ENCODE measurements at places on chromosomes 3 and 15. TPM values are rescaled to one million over a fixed set of nuclear protein-coding genes. Genes with fewer than 3 reads are reported as not detected.

DNA sequence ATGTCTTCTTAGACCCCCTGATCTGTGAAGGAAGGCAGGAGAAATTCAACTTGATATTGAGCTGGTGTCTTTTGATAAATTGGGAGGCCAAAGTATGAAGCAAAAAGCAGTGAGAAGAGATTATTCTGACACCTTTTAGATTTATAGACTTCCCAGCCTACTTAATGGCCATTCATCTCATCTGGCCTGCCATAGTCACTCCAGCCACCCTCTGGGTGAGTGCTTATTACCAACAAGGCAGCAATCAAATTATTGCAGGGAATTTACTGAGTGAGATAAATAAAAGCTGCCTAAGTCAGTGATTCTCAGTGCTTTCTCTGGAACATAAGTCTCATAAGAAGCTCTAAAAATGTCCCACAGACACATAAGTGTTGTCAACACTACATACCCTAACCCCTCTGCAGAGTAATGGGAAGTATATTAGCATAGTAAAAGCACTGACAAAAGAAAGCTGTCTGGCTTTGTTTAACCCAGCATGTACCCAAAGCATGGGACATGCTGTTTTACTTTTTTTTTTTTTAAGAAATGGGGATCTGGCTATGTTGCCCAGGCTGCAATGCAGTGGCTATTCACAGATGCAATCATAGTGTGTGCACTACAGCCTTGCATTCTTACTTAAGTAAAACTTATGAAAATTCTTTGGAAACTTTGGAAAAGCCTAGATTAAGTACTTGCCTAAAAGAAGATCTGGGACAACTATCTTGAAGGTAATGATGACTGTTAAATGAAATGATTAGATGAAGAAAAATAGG is 725.3 kb downstream of the TUSC7 start:
- H3K27me3 ChIP-seq = no peaks in the 10 kb centered on the region
- DNase-seq = no peak
- no peaks in the 10 kb centered on the region for H3K36me3 ChIP-seq

DNA sequence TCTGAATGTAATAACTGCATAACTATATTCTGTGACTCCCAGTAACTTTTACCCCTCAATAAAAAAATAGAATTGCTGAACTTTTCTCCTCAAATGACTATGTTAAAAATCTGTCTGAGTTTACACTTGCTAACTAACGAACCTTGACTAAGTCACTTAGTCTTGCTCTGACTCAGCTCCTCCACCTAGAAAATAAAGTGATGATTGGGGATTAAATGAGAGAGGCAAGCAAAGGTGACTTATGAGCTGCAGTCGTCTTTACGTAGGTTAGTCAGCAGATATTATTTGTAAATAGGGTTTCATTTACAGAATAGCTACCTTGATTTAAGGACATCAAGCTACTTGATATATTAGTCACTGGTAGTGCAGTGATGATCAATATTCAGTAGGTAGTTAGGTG is 476.9 kb downstream of the MECOM start:
- no peak overlapping the region for H3K4me3 ChIP-seq
- no peak overlapping the region for H3K27ac ChIP-seq
- H3K36me3 ChIP-seq = no peaks in the 10 kb centered on the region
- DNase-seq = no peak
- peaks cover 5% of the 10 kb centered on the region for H3K27me3 ChIP-seq

DNA sequence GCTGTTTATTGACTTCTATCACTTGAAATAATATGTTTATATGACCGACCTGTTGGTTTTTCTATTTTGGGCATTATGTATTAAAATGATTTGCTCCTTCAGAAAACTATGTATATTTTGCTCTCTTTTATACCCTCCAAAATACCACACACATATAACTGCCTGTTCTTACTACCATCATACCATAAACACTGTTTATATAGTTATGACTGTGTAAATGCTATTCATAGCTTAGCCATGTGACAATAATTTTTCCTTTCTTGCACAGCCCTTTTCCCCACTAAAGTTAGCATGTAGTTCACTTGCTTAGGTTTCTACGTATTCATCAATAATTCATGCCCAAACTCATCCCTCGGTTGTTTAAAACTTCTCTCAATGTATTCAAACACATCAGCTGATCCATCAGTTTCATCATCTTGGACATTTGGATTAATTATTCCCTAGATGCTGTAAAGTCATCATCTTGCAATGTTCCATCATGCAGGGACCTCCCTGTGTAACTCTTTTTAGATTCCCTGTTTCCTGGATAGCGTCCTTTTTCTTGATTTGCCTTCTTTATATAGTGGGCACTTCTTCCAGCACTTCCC is 8.2 kb upstream of the RYK start:
- H3K27me3 ChIP-seq = no peaks in the 10 kb centered on the region
- H3K4me1 ChIP-seq = 0 out of 2 replicates have a peak, but pooled peaks cover 5% of the 10 kb centered on the region
- H3K27ac ChIP-seq = no peak overlapping the region
- H3K36me3 ChIP-seq = no peaks in the 10 kb centered on the region
- no peak overlapping the region for H3K4me3 ChIP-seq

GRCh38 chr3:157317895-157318294 is 118.8 kb upstream of the PTX3 start:
- H3K4me1 ChIP-seq = no peaks in the 10 kb centered on the region
- DNase-seq = no peak
- no peak overlapping the region for H3K27ac ChIP-seq
- no peak overlapping the region for H3K4me3 ChIP-seq

DNA sequence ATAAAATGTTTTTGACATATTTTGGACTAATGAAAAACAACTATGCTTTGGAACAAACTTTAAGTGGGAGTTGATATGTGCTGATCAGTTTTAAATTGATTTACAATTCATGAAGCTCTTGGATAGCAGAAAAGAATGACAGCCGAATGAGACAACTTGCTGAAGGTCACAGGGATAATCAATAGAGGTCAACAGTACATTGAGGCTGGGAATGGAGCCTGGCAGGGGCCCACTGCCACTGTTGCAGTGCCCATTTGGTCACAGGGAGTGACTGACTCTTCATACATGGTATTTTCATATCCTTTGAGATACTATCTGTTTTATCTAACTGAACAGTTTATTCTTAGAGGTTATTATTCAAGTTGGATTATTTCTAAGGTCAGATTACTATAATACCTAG is 58.7 kb upstream of the EIF5A2 start:
- no peak for DNase-seq
- H3K27me3 ChIP-seq = no peaks in the 10 kb centered on the region
- H3K27ac ChIP-seq = no peak overlapping the region
- H3K4me1 ChIP-seq = no peaks in the 10 kb centered on the region

GRCh38 chr3:150467381-150467780 is 59.3 kb downstream of the TSC22D2 start:
- no peak for DNase-seq
- no peaks in the 10 kb centered on the region for H3K27me3 ChIP-seq
- H3K27ac ChIP-seq = no peak overlapping the region
- H3K4me1 ChIP-seq = peaks cover 13% of the 10 kb centered on the region
- no peaks in the 10 kb centered on the region for H3K36me3 ChIP-seq

DNA sequence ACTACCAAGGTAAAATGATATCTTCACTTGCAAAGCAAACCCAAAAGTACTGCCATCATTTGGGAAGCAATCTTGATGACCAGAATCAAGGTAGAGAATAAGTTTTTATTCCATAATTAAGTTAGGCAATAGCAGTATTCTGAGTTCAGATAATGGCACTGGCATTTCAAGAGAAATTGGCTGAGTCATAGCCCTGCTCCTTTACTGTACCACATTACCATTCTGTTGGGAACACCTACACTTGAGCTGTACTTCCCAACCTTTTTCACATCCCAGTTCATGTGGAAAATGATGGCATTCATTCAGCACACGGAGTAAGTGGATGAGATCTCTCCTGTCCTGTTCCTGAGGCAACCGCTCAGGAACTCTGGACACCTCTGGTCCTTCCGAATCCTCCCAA is 311.6 kb upstream of the TPRG1 start:
- no peaks in the 10 kb centered on the region for H3K4me1 ChIP-seq
- H3K27me3 ChIP-seq = no peaks in the 10 kb centered on the region
- no peak for DNase-seq
- H3K36me3 ChIP-seq = no peaks in the 10 kb centered on the region
- no peak overlapping the region for H3K27ac ChIP-seq
- H3K4me3 ChIP-seq = no peak overlapping the region

GRCh38 chr15:77569729-77570125 is 63.0 kb downstream of the LINGO1 start:
- no peaks in the 10 kb centered on the region for H3K27me3 ChIP-seq
- H3K4me3 ChIP-seq = no peak overlapping the region

GRCh38 chr15:100256101-100256969 is 85.4 kb downstream of the ADAMTS17 start:
- H3K27me3 ChIP-seq = no peaks in the 10 kb centered on the region
- H3K4me1 ChIP-seq = no peaks in the 10 kb centered on the region
- no peak for DNase-seq
- no peaks in the 10 kb centered on the region for H3K36me3 ChIP-seq
- H3K4me3 ChIP-seq = no peak overlapping the region

DNA sequence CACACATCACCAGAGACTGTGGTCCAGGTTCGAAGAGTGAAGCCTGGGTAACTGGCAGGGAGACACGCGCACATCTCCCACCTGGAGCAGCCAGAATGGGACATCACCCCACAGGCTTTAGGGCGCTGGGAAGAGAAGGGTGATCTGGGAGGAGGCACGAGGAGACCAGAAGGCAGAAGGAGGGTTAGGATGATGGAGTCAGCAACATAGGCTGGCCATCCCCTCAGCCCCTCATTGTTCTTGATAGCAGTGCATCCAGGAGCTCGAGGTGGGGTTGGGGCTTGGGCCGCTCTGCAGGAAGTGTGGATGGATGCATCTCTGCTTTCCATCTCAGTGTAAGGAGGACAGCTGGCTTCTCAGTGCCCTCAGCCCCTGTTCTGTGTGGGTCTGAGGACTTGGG is 15.2 kb downstream of the PLA2G4F start:
- no peak for DNase-seq
- H3K4me3 ChIP-seq = no peak overlapping the region
- no peaks in the 10 kb centered on the region for H3K4me1 ChIP-seq
- no peaks in the 10 kb centered on the region for H3K27me3 ChIP-seq

GRCh38 chr3:149369991-149370866 is 7.2 kb downstream of the TM4SF1 start:
- no peaks in the 10 kb centered on the region for H3K27me3 ChIP-seq
- no peak for DNase-seq
- no peak overlapping the region for H3K4me3 ChIP-seq

DNA sequence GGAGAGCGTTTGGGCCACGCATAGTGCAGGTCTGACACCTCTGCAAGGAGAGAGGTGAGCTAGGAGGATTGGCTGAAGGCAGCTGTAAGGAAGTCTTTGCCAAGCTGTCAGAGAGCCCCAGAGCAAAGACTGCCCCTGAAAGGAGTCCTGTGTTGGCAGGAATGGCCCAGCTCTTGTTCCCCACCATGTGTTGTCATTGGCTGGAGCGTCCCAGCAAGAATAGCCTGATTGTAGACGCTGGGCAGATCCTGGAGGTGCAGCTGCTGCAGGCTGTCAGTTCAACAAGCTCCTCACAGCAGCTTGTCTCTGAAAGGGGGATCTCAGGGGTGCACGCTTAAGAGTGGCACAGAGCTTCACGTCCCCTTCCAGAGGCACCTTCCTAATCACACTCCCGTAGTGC is 237.6 kb downstream of the FEZF2 start:
- no peak overlapping the region for H3K27ac ChIP-seq
- no peaks in the 10 kb centered on the region for H3K36me3 ChIP-seq
- no peaks in the 10 kb centered on the region for H3K27me3 ChIP-seq

DNA sequence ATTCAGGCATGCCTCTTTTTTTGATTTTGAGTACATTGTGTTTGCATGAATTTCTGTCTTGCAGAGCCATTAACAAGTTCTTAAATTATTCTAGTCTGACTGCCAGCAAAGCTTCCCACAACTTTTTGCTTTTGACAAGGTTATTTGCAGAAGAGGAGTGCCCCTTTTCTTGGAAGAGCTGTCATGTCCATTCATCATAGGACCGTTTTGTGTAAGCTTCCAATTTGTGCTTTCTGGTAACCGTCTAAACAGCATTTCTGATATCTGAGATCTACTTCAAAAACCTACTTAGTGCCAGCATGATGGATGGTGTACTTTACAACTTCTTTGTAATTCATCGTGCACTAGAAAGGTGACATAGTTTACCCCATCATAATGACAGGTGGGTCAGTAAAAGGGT is 379.7 kb downstream of the NAALADL2 start:
- no peaks in the 10 kb centered on the region for H3K36me3 ChIP-seq
- H3K27ac ChIP-seq = no peak overlapping the region
- no peak overlapping the region for H3K4me3 ChIP-seq

DNA sequence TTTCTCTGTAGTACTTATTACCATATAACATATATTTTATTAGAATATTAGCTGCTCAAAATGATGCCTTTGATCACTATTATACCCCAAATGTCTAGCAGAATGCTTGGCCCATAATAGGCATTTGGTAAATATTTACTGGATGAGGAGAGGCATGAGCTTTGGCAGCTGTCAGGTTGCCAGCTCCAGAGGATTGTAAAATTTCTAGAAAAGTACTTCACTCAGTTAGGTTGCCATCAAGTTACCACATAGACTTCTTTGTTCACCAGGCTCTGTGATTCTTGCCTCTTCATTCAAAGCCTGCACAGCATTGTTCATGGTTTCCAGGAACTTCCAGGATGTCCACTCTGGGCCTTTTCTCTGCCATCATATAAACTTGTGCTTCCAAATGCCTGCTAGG is 582.8 kb downstream of the PDCD6IP start:
- no peak overlapping the region for H3K4me3 ChIP-seq
- H3K27me3 ChIP-seq = no peaks in the 10 kb centered on the region
- DNase-seq = no peak
- H3K36me3 ChIP-seq = no peaks in the 10 kb centered on the region

DNA sequence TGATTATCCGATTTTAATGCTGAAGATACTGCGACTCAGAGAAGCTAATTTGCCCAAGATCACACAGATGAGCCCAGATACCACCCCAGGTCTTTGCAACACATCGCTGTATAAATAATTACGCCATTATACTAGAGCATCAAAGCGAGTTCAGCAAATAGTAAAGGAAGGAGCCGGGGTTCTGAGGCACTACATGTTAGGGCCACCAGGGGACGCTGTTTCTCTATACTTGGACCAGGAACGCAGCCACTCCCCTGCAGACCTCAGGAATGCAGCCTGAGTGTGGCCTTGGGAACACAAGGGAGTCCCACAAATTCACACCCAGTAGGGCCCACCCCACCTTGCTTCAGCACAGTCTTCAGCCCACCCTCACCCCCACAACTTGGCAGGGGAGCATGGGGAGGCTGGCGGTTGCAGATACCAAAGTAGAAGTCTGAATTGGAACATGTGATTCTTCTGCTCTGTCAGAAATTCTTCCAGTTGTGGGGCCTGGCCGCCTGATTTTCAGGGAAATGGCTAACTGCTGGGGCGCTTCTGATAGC is 57.8 kb upstream of the RYK start:
- H3K27ac ChIP-seq = peak overlapping the region; percentile 32
- no peaks in the 10 kb centered on the region for H3K36me3 ChIP-seq
- peaks cover 25% of the 10 kb centered on the region for H3K4me1 ChIP-seq
- H3K4me3 ChIP-seq = 0 out of 2 replicates have a peak overlapping the region, but pooled peaks have one; percentile 17

- peaks cover 17% of the 10 kb centered on the region for H3K4me1 ChIP-seq
- no peaks in the 10 kb centered on the region for H3K36me3 ChIP-seq
- H3K27me3 ChIP-seq = no peaks in the 10 kb centered on the region
- H3K4me3 ChIP-seq = no peak overlapping the region
- no peak for DNase-seq
- H3K27ac ChIP-seq = no peak overlapping the region
These were observed 62.9 kb downstream of the UMPS start for GRCh38 chr3:124793054-124793739.

The CCDC54 gene
- total RNA-seq = not detected

The HRG gene
- total RNA-seq = 0.42 TPM

The RARB gene
- not detected for total RNA-seq

The MTHFS gene
- total RNA-seq = 30.5 TPM

The TRAK1 gene
- total RNA-seq = 25.9 TPM

The LXN gene
- not detected for total RNA-seq

The ARID3B gene
- 8.1 TPM for total RNA-seq

Data from HCT116 (cell line).